ENCODE measurements at places on chromosomes 1 and 21.

GRCh38 chr1:44294588-44295007 is 60.5 kb downstream of the ERI3 start:
- peak; percentile 20 for DNase-seq

DNA sequence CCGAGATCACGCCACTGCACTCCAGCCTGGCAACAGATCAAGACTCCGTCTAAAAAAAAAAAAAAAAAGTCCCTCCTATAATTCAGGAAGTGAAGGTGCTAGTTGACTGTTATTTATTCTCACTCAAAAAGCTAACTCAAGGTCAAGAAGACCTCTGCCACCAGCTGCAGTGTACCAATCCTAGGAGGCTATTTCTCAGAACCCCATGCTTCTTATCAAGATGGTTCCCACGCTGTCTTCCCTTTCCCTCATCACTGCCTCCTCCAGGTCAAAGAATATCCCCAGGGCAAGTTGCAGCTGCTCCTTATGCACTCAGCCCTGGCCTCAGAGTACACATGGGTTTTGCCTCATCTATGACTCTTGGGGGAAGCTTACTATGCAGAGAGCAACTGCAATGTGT is 53.6 kb downstream of the RERE start:
- DNase-seq: no peak

DNA sequence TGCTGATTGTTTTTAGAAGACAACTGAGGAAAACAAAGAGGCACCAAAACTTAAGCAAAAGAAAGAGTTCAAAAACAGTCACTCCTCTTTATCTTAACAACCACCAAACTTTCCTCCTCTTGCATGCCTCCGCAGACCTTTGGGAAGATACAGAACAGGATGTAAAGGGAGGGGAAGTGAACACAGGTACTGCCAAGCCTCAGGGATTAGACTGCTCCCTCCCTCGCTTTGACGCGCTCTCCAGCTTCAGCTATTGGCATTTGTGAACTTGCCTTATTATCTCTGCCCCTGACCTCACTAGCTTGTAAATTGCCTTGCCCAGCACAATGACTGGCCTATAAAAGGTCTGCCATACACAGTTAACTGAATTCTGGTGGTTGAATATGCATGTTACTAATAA is 4.8 kb upstream of the SRP9 start:
- no peak for DNase-seq

DNA sequence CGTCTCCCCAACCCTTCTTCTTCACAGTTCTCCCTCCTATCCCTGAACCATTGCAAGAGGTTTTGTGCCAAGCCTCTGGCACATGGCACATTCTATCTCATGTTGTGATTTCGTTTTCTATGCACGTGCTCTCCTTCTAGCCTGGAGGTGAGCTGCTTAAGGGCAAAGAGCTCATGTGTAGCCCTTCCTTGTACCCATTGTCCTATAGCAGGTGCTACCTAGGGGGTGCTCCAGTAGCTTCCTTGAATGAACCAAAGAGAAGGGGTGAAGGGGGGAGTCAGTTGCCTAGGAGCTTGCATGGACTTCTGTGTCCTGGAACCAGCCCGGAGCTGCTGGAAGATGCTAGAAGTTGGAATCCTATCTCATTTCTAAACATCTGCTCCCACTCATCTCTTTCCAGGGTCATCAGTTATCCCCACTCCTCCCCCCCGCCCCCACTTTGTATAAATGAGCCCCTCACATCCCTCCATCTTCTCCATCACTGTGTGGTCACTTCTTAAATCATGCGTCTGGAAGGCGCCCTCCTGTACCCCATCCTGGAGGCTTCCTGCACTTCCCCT is 535 bp upstream of the DISC1 start:
- DNase-seq: no peak

GRCh38 chr1:220221269-220221668 is 51.0 kb downstream of the RAB3GAP2 start:
- DNase-seq: no peak

GRCh38 chr21:28393279-28393678 is 599.4 kb downstream of the LTN1 start:
- no peak for DNase-seq

DNA sequence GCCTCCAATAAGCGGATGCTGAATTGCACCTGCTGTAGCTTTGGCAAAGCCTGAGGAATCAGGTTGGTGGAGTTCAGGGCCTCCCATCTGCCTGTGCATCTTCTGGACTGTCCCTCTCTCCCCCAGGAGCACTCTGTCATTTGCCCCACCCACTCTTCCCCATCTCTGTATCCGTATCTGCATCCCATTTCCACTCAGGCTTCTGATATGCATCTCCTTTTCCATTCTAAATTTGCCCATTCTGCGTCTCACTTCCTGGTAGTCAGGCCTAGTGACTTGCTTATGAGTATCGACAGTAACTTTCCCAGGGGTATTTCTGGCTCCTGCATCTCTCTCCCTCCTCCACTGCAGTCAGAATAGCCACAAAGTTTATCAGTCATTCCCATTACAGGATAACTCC is 15.6 kb downstream of the MR1 start:
- no peak for DNase-seq

- DNase-seq: no peak
Measured at GRCh38 chr1:234844479-234845031, 234.6 kb upstream of the IRF2BP2 start.

DNA sequence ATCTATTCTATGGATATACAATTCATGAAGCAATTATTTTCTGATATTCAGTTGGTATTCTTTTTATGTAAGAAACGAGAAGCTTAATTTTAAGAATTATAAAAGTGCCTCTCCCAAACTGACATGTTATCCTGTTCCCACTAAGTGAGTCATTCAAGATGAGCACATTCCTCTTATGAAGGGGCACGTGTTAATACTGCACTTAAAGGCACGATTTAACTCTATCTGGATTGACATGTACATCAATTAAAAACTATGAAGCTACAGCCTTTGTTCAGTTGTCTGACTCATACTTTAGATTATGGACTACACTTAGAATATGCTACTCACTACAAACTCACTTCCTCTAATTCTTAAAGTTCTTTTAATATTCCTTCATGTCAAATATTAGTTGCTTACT is 111.6 kb downstream of the CYYR1 start:
- no peak for DNase-seq

DNA sequence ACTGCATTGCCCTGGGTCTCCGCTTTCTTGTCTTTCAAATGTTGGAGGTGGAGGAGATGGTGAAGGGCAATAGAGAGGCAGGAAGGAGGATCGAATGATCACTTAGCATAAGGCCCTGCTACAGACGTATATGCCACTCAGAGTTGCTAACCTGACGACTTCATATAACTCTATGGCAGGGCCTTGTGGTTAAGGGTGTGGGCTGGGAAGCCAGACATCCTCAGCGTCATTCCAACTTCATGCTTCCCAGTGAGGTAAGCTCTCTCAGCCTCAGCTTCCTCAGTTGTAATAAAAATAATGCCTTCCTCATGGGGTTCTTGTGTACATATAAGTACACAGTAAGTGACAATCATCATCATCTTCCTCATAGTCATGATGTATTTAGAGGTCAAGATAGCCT is 54.6 kb downstream of the CASQ2 start:
- no peak for DNase-seq

GRCh38 chr1:52142220-52143183 is 613 bp downstream of the ZFYVE9 start:
- no peak for DNase-seq
